Activated naive CD8-positive, alpha-beta T cell treated with anti-CD3 and anti-CD28 coated beads, Interleukin-2, amount 50 U/mL, for 24 hours (primary cell): ENCODE measurements at places on chromosomes 3 and 15.

DNA sequence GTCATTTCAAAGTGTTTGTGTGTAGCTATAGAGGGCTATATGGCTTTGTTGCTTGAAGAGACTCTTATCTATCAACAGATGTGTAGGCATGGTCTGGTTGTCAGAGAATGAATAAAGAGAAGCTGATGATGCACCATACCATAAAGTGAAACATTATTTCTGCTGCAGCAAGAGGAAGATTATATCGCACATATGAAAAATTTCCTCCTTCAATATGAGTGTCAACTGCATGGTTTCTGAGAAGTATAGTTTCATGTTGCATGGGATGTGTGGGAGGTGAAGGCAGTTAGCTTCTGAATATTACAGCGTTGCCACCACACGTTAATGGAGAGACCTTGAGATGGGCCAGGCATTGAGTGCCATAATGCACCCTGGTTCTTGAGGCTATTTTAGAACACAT, 217.9 kb downstream of the SATB1 start:
- no peaks in the 10 kb centered on the region for H3K27me3 ChIP-seq
- no peak overlapping the region for H3K4me3 ChIP-seq
- no peak overlapping the region for H3K27ac ChIP-seq
- H3K4me1 ChIP-seq = peaks cover 8% of the 10 kb centered on the region
- no peak for DNase-seq

DNA sequence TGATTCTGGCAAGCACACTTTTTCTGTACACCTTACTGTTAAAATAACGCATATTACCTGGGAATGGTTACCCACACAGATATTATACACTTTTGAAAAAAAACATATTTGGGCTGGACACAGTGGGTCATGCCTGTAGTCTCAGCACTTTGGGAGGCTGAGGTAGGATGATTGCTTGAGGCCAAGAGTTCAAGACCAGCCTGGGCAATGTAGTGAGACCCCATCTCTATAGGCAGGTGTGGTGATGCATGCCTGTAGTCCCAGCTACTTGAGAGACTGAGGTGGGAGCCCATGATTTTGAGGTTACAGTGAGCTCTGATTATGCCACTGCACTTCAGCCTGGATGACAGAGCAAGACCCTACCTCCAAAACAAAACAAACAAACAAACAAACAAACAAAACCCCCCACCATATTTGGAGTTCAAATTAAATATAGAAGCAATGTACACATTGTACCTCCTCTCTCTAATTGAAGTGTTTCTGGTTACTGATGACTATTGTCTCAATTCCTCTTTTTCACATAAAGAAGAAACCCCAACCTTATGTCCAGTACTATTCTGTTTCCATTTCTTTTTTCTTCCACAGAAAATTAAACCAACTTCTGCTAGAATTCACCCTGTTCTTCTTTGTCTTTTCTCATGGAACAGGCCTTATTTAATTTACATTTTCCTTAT, 152.6 kb upstream of the UMPS start:
- H3K36me3 ChIP-seq = no peaks in the 10 kb centered on the region
- peaks cover 4% of the 10 kb centered on the region for H3K4me1 ChIP-seq
- H3K27ac ChIP-seq = no peak overlapping the region

DNA sequence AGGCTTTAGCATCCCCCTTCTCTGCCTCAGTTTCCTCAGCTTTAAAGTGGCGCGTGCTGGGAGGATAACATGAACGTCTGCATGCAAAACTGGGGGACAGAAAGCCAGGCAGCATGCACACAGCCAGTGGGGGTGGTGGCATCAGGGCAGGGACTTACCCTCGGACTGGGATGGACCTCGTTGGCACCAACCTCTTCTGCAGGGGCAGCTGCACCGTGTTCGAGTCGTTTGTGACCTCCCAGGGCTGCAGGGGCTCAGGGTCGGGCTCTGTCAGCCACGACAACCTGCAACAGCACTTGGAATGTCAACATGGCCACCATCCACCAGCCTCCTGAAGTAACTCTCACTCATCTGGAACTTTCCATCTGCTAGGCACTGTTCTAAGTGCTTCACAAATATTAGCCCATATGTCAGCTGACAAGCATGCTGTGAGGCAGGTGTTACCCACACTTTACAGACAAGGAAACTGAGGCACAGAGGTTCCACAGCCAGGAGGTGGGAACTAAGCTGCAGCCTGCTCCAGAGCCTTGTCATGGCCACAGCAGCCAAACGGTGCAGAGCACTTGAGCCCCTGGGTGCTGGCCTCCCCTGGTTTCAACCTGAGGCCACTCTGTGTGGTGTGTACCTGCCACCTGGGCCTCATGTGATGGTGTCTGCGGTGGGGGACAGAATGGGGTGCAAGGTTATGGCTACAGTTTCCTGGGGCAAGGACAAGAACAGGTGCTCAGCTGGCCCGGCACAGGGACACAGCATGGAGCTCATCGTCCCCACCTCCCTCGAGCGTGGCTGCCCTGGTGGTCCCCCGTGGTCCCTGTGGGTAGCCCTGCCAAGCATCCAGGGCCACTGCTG, 6.7 kb downstream of the C3orf22 start:
- peaks cover 2% of the 10 kb centered on the region for H3K27me3 ChIP-seq
- H3K36me3 ChIP-seq = no peaks in the 10 kb centered on the region
- no peak overlapping the region for H3K27ac ChIP-seq
- DNase-seq = no peak

- no peak overlapping the region for H3K27ac ChIP-seq
- H3K36me3 ChIP-seq = no peaks in the 10 kb centered on the region
- H3K27me3 ChIP-seq = peaks cover 7% of the 10 kb centered on the region
- no peak overlapping the region for H3K4me3 ChIP-seq
- no peaks in the 10 kb centered on the region for H3K4me1 ChIP-seq
Observed at GRCh38 chr15:77856705-77857346, 220.7 kb downstream of the TBC1D2B start.

- DNase-seq = peak; percentile 20
- no peak overlapping the region for H3K27ac ChIP-seq
- H3K36me3 ChIP-seq = peaks cover 24% of the 10 kb centered on the region
- no peaks in the 10 kb centered on the region for H3K27me3 ChIP-seq
Observed at GRCh38 chr15:79849789-79850188, 47.0 kb downstream of the MTHFS start.
